ENCODE measurements at places on chromosomes 1 and 21.

- no peak overlapping the region for H3K27ac ChIP-seq
- no peaks in the 10 kb centered on the region for H3K36me3 ChIP-seq
- no peak overlapping the region for H3K4me3 ChIP-seq
- no peaks in the 10 kb centered on the region for H3K27me3 ChIP-seq
These were observed 14.9 kb downstream of the PTCH2 start for GRCh38 chr1:44828003-44828651.

- DNase-seq, result no peak
- no peak overlapping the region for H3K27ac ChIP-seq
- H3K4me1 ChIP-seq, result no peaks in the 10 kb centered on the region
- H3K36me3 ChIP-seq, result no peaks in the 10 kb centered on the region
- H3K27me3 ChIP-seq, result no peaks in the 10 kb centered on the region
These were observed 27.9 kb downstream of the PPFIA4 start for GRCh38 chr1:203054184-203054583.

GRCh38 chr1:221824909-221825308 lies 83.0 kb upstream of the DUSP10 start:
- no peak overlapping the region for H3K27ac ChIP-seq
- no peaks in the 10 kb centered on the region for H3K27me3 ChIP-seq
- no peaks in the 10 kb centered on the region for H3K4me1 ChIP-seq
- no peak overlapping the region for H3K4me3 ChIP-seq
- H3K36me3 ChIP-seq, result no peaks in the 10 kb centered on the region

GRCh38 chr21:46009951-46010705 lies 28.6 kb downstream of the COL6A1 start:
- H3K36me3 ChIP-seq, result no peaks in the 10 kb centered on the region
- H3K4me1 ChIP-seq, result no peaks in the 10 kb centered on the region
- no peaks in the 10 kb centered on the region for H3K27me3 ChIP-seq
- H3K4me3 ChIP-seq, result no peak overlapping the region
- no peak overlapping the region for H3K27ac ChIP-seq

- no peak for DNase-seq
- H3K4me3 ChIP-seq, result no peak overlapping the region
- no peaks in the 10 kb centered on the region for H3K4me1 ChIP-seq
- H3K27ac ChIP-seq, result no peak overlapping the region
- no peaks in the 10 kb centered on the region for H3K27me3 ChIP-seq
- no peaks in the 10 kb centered on the region for H3K36me3 ChIP-seq
These were observed 141.3 kb upstream of the LRRC7 start for GRCh38 chr1:69426401-69426800.

- H3K4me1 ChIP-seq, result no peaks in the 10 kb centered on the region
- no peaks in the 10 kb centered on the region for H3K36me3 ChIP-seq
- no peak overlapping the region for H3K27ac ChIP-seq
- no peak for DNase-seq
- no peaks in the 10 kb centered on the region for H3K27me3 ChIP-seq
These were observed 11.2 kb downstream of the KANK4 start for GRCh38 chr1:62307895-62308492.

DNA sequence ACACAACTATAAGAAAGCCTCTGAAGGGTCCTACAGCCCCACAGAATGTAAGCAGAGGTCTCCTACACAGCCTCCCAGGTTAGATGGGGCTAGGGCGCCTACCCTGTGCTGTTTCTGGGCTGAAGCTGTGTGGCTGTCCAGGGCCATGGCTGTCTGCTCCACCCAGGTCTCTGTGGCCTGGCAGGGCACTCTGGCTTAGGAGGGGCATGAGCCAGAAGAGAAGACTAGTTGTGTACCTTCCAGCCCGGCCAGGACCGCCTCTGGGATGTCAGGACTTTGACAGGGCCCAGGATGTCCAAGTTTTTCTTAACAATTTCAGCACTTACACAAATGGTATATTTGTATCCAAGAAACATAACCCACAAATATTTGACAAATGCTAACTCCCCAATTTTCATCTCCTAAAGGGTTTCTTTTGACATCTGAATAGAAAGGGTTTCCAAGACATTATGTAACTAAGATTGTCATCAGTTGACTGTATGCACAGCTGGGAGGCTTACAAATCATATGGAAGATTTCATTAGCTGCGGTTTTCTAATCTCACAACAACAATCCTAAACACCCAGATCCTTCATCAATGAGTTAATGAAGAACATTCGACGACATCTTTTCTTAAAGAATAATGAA lies 80.5 kb downstream of the HSF2BP start:
- H3K4me1 ChIP-seq, result no peaks in the 10 kb centered on the region
- no peak overlapping the region for H3K27ac ChIP-seq
- H3K27me3 ChIP-seq, result no peaks in the 10 kb centered on the region
- no peak overlapping the region for H3K4me3 ChIP-seq
- no peak for DNase-seq

GRCh38 chr1:226627050-226627755 lies 78.6 kb downstream of the STUM start:
- no peaks in the 10 kb centered on the region for H3K36me3 ChIP-seq
- DNase-seq, result no peak
- H3K4me3 ChIP-seq, result no peak overlapping the region
- H3K27ac ChIP-seq, result no peak overlapping the region

DNA sequence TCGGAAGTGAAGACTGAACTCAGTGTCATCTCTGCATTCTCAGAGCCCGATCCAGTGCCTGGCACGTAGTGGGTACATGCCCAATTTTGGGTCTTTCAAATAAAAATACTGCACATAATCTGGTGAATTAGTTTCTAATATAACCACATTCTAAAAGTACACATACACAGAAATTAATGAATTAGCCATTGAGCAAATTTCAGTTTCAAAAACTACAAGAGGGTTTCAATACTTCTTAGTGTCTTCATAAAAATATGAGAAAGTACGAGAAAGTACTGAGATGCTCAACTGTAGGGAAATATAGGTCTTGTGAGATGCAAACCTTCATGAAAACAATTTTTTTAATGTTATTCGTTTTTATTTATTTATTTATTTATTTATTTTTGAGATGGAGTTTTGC lies 86.9 kb downstream of the SMYD2 start:
- H3K36me3 ChIP-seq, result peaks cover 8% of the 10 kb centered on the region
- no peak overlapping the region for H3K27ac ChIP-seq
- no peak overlapping the region for H3K4me3 ChIP-seq
- no peak for DNase-seq
- H3K4me1 ChIP-seq, result no peaks in the 10 kb centered on the region

GRCh38 chr21:14259747-14260146 lies 43.8 kb downstream of the RBM11 start:
- H3K4me1 ChIP-seq, result no peaks in the 10 kb centered on the region
- H3K27me3 ChIP-seq, result no peaks in the 10 kb centered on the region
- H3K4me3 ChIP-seq, result no peak overlapping the region
- no peak overlapping the region for H3K27ac ChIP-seq

DNA sequence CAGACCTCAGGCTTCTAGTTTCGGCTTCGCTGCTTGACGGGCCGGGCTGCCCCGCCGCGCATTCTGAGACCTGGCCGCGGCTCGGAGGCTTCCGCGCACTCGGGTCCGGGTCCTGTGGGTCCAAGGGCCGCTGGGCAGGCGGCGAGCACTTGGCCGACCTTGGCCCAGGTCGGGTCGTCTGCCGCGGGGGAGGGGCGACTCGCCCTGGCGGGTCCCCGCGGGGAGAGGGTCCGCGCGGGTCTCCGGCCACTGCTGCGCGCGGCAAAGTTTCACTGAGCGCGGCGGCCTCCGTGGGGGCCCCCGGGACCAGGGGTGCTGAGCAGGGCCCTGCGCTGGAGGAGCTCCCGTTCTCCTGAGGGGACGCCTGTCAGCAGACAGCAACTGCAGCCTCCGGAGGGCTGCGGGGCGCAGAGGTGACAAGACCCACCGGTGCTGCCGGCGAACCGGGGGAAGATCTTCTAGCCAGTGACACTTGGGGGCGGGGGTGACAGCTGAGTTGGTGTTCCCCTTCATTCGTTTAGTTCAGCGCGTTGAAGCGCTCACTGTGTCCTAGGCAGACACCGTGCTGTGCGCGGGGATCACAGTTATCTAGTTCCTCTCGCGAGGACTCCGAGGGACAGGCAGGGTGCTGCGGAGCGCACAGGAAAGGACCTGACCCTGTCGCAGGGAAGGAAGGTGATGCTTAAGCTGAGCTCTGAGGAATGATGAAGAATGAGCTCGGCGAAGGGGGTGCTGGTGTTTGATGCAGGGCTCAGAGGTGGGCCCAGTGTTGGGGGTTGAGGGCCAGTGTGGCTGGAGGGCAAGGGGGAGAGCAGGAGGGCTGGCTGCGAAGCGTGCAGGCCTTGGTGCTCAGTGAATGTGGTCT lies 725 bp downstream of the MTFR1L start:
- DNase-seq, result no peak
- peak overlapping the region; percentile 68 for H3K4me3 ChIP-seq
- H3K27ac ChIP-seq, result peak overlapping the region; percentile 93
- no peaks in the 10 kb centered on the region for H3K27me3 ChIP-seq

- H3K27me3 ChIP-seq, result no peaks in the 10 kb centered on the region
- H3K36me3 ChIP-seq, result no peaks in the 10 kb centered on the region
- H3K27ac ChIP-seq, result no peak overlapping the region
- H3K4me1 ChIP-seq, result no peaks in the 10 kb centered on the region
These were observed 67.2 kb downstream of the ZBTB18 start for GRCh38 chr1:244118109-244118761.

- H3K27ac ChIP-seq, result no peak overlapping the region
- no peak overlapping the region for H3K4me3 ChIP-seq
- no peaks in the 10 kb centered on the region for H3K27me3 ChIP-seq
- H3K36me3 ChIP-seq, result no peaks in the 10 kb centered on the region
These were observed 1.4 kb downstream of the MAP1LC3C start for GRCh38 chr1:241997401-241997998.

GRCh38 chr1:174964261-174964971 lies 35.3 kb upstream of the CACYBP start:
- no peaks in the 10 kb centered on the region for H3K27me3 ChIP-seq
- no peak for DNase-seq
- no peaks in the 10 kb centered on the region for H3K36me3 ChIP-seq
- H3K27ac ChIP-seq, result peak overlapping the region; percentile 84
- no peak overlapping the region for H3K4me3 ChIP-seq

GRCh38 chr21:32916522-32917099 lies 109.1 kb upstream of the OLIG2 start:
- no peak overlapping the region for H3K4me3 ChIP-seq
- H3K4me1 ChIP-seq, result no peaks in the 10 kb centered on the region
- H3K27me3 ChIP-seq, result no peaks in the 10 kb centered on the region
- no peak for DNase-seq
- H3K36me3 ChIP-seq, result no peaks in the 10 kb centered on the region

DNA sequence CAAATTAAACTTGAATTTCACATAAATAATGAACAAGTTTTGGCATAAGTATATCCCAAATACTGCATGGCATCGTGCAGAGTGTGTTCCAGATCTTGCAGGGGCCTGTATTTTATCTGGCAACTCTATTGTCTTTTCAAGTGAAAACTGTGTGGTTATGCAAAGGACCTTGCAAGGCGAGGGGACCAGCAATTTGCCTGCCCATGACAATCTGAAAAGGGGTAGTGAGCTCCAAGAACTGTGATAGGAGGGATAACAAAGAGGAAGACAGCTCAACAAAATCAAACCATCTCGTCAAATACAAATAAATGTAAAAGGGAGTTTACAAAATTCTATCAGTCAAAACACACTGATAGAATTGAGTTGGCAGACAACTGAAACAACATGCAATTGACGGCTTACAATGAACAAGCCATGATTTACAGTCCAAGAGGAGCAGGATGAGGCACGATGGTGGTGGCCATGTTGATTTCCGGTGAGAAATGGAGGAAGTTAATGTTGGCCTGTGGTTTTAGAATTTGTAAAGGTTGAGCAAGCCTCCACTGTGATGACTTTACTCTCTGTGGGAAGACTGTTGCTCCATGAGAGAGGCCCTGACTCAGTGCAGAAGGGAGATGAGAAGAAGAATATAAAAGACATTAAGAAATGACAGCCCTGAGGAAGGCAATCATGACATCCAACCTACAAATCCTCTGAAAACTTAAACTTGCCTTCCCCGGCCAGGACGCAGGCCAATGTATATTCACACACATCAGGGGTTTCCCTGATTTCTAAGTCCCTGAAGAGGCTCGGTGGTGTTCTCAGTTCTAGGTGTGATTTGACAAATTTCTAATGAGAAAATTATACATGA lies 132.2 kb downstream of the ADSS2 start:
- no peak overlapping the region for H3K27ac ChIP-seq
- H3K4me1 ChIP-seq, result no peaks in the 10 kb centered on the region
- H3K36me3 ChIP-seq, result no peaks in the 10 kb centered on the region
- no peak overlapping the region for H3K4me3 ChIP-seq
- no peaks in the 10 kb centered on the region for H3K27me3 ChIP-seq
- DNase-seq, result no peak

DNA sequence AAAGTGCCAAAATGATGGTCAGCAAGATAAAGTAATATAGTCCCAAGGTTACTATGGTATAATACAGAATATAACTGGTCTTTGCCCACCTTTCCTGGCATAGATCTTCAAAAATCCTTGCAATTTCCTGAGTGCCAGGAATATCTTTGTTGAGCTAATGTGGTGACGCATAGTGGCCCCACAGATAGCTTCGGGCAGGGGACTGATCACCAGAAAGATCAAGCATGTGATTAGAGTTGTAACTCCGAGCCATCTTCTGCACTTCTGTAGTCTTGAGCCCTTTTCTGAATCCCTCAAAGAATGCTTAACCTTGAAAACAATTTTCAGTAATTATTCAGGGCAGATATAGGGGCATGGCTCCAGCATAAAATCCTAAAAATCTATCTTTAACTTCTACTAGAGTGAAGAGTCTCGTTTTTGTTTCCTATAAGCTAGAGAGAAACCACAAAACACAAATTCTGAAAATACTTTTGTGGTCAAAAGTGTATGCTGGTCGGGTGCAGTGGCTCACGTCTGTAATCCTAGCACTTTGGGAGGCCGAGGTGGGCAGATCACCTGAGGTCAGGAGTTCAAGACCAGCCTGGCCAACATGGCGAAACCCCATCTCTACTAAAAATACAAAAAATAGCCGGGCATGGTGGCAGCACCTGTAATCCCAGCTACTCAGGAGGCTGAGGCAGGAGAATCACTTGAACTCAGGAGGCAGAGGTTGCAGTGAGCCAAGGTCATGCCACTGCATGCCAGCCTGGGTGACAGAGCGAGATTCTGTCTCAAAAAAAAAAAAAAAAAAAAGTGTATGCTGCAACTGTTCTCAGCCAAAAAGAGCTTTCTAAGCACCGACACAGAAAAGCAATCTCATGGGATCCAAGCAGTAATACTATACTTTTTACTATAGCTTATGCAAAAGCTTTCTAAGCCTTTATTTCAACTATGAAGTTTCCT lies 62.8 kb downstream of the NVL start:
- H3K27me3 ChIP-seq, result no peaks in the 10 kb centered on the region
- no peaks in the 10 kb centered on the region for H3K4me1 ChIP-seq
- H3K4me3 ChIP-seq, result no peak overlapping the region
- H3K36me3 ChIP-seq, result no peaks in the 10 kb centered on the region
- no peak for DNase-seq

Measured in breast epithelium (tissue), 4 donors.